ENCODE measurements at places on chromosomes 4 and X.

DNA sequence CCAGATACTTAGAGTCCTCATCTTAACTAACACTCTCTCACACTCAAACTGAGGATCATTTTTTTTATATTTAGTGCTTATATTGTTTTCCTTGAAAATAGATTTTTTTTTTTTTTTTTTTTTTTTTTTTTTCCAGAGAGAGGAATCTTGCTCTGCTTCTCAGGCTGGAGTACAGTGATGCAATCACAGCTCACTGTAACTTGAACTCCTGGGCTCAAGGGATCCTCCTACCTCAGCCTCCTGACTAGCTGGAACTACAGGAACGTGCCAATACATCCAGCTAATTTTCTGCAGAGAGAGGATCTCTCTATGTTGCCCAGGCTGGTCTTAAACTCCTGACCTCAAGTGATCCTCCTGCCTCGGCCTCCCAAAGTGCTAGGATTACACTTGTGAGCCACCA lies 650.3 kb upstream of the ATOH1 start:
- DNase-seq: no peak

DNA sequence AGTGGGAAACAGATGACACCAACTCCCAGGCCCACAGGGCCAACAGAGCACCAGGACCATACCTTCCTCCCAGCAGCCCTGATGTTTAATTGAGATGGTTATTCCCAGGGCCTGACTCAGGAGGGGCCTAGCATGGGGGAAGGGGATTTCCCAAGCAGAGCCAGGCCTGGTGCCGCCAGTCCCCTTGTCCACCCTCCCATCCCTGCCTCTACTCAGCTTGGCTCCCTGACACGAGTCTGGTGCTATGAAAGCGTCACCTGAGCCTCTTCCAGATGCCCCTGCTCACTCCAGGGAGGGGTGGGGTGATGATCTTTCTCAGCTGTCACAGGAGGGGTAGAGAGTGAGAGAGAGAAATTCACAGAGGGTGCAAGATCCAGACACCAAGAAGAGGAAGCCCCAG lies 72.7 kb downstream of the EFNB1 start:
- DNase-seq: no peak

- DNase-seq: no peak
These were observed 339.7 kb upstream of the PCDH7 start for GRCh38 chr4:30380404-30380998.

DNA sequence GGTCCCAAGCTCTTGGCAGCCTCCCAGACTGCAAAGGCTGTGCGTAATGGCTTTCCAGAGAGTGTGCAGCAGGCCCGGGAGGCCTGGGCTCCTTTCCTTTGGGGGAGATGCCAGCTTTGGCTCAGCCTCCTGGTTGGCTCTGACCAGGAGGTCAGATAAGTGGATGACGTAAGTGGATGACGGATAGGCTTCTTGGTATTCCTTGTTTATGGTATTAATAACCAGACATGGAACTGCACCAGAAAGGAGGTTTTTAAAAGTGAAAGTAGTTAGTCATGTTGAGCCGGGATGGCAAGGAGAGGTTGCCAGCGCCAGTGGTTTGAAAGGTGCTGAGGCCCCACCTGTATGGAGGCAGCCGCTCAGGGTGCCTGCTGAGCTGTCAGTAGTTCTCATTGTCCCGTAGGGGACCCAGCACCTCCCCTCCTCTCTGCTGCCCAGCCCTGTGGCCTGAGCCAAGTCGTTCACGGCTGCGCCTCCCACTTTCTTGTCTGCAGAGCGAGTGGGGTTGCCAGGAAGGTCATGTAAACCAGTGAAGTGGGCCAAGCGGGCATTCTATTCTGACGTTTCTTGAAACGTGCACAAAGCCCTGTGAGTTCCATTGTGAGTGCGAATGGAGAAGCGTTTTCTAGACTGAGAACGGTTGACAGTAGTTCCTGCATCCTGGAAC lies 28.7 kb upstream of the STOX2 start:
- no peak for DNase-seq

- DNase-seq: no peak
These were observed 299.7 kb downstream of the LDB2 start for GRCh38 chr4:16598597-16599206.

DNA sequence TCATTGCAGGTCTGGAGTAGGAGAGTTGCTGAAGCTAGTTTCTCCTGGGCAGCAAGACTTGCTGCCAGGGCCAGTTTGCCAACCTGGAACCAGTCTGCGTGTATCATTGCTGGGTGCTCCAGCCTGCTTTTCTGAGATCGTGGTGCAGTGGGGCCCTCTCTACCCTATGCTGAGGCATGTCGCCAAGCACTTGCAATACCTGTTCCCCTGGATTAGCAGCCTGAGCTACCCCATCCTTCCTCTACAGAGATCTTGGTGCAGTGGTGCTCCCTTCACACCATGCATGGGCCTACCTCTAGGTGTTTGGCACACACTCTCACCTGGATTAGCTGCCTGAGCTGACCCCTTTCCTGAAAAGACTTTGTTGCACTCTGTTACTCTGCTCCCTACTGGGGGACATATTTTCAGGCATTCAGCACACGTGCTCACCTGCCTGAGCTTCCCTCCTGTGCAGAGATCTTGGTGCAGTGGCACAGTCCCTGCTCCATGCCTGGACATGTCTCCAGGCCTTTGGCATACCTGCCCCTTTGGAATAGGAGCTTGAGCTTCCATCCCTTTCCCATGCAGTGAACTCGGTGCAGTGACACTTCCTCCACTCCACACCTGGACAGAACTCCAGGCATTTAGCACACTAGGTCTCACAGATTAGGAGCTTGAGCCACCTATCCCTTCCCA lies 133.7 kb upstream of the CXCL13 start:
- no peak for DNase-seq

DNA sequence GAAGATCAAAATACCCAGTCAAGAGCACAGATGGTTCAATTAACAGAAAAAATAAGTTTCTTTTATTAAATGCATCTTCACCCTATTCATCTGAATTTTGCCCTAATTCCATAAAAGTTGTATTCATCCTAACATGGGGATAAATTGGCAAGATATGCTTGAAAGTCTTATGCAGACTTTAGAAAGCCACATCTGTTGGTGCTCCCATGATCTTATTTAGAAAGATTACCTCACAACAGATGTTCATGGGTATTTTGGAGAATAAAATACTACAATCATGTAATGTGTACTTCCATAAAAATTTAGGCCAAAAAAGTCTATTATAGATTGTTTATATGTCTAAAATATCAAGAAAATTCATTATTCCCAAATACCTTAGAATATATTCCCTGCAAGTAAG lies 510.3 kb downstream of the TECRL start:
- DNase-seq: no peak

DNA sequence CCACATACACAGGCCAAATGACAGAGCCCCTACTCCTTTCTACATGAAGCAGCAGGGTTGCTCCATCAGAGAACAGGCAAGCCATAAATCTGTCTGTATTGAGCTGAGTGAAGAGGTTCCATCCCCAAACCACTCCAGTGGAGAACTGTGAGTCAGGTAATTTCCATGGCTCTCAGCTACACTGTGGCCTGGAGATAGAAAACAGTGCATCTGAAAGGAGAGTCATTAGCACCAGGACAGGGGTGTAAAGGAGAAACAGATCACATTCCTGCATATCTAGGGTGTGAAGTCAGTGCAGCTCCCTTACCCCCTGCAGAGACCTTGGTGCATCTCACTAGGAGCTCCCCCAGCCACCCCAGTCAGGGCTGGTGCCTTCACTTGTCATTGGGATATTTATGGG lies 314.7 kb downstream of the CHIC1 start:
- DNase-seq: no peak

DNA sequence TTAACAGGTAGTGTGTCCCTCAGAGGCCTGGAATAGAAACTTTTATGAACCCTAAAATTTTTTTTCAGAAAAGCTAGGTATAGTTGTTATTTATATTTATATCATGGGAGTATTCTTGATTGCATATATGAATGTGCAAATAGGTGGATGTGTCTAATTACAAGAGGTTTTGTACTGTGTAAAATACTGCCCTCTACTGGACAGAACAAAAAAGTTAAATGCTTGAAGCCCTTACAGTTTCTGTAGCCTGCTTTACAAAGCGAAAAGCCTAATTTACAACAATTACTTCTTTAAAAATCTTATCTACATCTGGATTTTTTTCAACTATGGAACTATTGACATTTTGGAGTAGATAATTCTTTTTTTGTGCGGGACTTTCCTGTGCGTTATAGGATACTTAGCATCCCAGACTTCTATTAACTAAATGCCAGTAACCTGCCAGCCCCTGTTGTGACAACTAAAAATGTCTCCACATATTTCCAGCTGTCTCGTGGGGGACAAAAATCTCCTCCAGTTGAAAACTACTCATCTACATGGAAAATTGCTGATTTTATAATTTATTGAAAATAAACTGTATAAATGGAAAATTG lies 35.1 kb downstream of the ENPEP start:
- DNase-seq: peak; percentile 51

- no peak for DNase-seq
These were observed 1.2 kb downstream of the TFE3 start for GRCh38 chrX:49041744-49042580.

Measured in KG1 (cell line).